RPMI7951 (cell line): ENCODE measurements at places on chromosomes 11 and 22.

DNA sequence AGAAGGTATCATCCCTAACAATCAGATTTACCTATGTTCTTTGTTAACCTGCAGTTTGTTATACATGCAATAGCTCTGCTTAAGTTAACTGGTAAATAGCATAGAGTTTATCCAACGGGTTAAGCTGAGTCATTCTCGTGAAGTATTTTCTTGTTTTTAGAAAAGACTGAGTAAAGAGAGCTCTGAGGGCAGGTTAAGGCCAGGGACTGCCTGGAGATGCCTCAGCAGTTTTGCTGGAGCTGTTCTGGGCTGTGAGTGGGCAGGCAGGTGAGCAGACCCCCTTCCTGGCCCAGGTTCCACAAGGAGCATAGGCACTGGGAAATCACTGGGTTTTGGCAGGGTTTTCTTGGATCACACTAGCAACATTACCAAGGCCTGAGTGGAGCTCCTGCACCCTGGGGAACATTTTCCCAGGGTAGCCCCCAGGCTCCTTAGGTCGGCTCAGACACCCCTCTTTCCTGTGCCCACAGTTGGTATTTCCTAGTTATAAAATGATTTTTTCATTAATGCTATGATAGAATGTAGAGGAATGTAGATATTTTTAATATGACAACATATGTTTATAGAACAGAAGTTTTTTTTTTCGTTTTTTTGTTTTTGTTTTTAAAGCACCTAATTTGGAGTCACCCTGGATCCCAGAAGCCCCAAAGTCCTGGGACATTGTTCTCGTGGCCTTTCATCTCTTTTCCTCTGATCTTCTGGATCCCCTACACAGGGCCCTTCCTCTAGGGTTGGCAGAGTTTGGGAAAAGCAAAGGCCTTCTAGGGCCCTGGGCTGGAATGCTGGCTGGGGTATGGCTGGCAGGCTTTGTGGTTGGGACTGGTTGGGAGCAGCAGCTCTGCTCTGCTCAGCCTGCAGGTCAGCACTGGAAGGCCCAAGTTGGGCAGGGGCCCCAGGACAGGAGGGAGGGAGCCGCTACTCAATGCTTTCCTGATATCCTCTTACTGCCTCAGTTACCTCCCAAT is 26.7 kb downstream of the IRAG1 start:
- DNase-seq, result peak; percentile 64

DNA sequence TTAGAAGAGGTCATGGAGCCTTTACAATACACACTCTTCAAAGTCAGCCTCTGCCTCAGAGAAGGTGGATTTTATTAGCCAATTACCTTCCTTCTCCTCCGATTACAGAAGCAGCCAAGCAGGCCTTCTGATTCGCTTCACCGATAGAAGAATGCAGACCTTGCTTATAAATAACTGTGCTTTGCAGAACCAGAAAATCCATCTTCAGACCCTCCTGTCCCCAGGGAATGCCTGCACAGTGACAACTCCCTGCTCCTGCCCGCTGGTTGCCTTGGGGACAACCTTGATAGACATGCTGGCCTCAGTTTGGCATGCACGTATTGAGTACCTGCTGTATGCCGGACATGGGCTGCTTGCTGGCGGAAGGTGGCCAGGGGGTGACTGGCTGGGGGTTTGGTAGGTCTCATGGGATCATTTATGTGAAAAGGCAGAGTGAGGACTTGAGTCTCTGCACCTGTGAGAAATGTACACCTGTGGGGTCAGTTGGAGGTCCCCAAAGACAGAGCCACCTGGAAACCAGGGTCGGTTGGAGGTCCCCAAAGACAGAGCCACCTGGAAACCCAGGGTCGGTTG is 1238.7 kb downstream of the BRD1 start:
- no peak for DNase-seq

- DNase-seq, result no peak
These were observed 10.5 kb upstream of the MUC2 start for GRCh38 chr11:1064167-1064566.

DNA sequence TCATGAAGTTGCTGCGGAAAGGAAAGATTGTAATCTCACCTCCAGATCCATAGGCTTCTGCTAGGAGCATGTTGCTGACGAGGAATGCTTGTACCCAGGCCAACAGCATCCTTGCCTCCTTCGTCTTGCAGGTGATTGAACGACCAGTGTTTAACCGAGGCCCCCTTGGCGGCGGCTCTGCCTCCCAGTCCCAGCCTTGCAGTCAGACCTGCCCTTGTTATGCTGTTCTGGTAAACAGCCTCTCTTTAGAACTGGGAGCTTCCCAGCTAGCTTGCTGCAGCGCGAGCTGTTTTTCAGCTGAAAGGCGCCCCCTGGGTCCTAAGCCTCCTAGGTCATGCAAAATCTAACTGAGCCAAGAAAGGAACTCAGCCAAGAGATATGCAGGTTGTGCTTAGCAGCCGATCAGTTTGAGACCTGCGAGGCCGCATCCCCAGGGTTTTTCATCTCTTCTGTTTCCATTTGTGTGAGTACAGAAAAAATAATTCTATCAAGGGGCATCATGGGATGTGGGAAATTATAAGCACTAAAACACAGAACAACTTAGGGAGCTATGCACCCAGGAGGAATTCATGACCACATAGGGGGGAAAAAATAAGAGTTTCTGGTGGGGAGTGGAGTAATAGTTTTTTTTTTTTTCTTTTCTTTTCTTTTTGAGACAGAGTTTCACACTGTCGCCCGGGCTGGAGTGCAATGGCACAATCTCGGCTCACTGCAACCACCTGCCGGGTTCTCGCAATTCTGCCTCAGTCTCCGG is at the start of gene PIK3IP1:
Gene PIK3IP1 (minus strand): TSS at position 253 of the 754 bp plus-strand sequence. CDS start 144 bp downstream, at position 109.
- DNase-seq, result peak; percentile 74
